ENCODE measurements at places on chromosomes 12 and 14.

GRCh38 chr12:12278899-12279298 lies 12.1 kb upstream of the LRP6 start:
- DNase-seq = no peak

- DNase-seq = no peak
Observed at GRCh38 chr14:63478437-63478852, 64.7 kb downstream of the PPP2R5E start.

DNA sequence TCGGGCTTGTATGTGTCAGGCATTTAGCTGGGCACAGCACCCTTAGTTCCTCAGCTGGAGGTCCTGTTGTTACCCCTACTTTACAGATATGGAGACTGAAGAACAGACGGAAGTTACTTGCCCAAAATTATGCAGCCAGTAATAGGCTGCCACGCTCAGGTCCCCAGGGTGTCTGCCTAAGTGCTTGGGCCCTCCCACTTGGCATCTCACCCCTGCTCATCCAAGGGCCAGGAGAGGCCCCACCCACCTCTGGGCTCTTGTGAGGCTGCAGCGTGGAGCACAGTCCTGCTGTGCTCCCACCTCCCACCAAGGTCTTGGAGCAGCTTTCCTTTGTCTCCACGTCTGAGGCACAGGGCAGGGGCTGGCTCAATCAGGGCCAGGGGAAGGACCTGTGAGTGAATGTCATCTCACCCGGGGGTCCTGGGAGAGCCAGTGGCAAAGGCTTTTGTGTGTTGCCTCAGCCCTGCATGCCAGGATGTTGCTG lies 64.6 kb downstream of the BEGAIN start:
- no peak for DNase-seq

DNA sequence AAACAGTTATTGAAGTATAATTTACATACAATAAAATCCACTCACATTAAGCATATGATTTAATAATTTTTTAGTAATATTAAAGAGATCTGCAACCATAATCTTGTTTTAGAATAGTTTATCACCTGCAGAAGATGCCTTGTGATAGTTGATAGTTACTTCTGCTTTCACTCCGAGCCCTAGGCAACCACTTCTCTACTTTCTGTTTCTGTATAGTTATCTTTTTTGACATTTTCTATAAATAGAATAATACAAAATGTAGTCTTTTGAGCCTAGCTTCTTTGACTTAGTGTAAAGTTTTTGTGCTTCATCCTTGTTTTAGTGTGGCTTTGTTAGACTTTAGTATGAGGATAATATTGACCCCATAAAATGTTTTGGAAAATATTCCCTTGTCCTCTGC lies 111.0 kb downstream of the MNAT1 start:
- no peak for DNase-seq

- DNase-seq = no peak
Observed at GRCh38 chr12:105670672-105671071, 340.2 kb downstream of the C12orf75 start.

- no peak for DNase-seq
Observed at GRCh38 chr14:91329486-91330014, 85.0 kb upstream of the GPR68 start.

- DNase-seq = no peak
Observed at GRCh38 chr14:75162631-75163030, 13.8 kb downstream of the TMED10 start.

DNA sequence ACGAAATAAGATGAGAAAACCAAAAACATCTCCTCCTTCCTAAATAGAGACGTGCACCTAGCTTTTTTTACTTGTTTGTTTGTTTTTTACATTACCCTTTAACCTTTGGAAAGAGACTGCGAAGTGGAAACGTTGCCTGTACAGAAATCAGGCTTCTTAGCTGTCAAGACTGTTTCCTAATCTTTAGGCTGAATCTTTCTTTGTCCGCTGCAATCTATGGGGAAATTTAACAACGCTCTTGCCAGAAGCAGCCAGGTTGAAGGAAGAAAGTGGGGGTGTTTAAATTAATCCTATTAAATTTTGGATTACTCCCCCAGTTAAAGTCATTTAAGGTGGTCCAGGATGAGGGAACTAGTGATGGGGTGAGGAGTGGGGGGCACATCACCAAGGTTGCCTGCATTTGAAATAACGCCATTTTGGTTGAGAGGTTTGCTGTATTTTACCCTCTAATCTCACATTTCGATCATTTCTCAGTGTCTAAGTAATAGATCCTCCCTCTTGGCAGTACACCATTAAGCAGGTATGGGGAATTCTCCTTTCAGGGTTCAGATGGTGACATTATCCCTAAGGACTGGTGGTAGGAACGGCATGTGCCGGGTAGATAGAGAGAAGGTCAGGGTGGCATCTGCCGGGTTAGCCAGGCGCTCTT lies 2.6 kb downstream of the FLRT2 start:
- DNase-seq = no peak

Data from stimulated activated CD4-positive, alpha-beta T cell treated with anti-CD3 and anti-CD28 coated beads, Interleukin-15, amount 100 ng/mL, for 1 hour (primary cell).